ENCODE measurements at places on chromosomes 6 and 20. TPM values are rescaled to one million over a fixed set of nuclear protein-coding genes. Genes with fewer than 3 reads are reported as not detected.

The SLC22A1 gene
- not detected for polyA plus RNA-seq

The MOG gene
- polyA plus RNA-seq = 223 TPM

The MBOAT1 gene
- 2.5 TPM for polyA plus RNA-seq

The TP53INP2 gene
- 53.8 TPM for polyA plus RNA-seq

The ADAM33 gene
- 18.9 TPM for polyA plus RNA-seq

The BTNL2 gene
- polyA plus RNA-seq = 2.3 TPM

The DPPA5 gene
- not detected for polyA plus RNA-seq

GRCh38 chr6:154165478-154165877, 126.4 kb downstream of the OPRM1 start:
- DNase-seq = no peak

DNA sequence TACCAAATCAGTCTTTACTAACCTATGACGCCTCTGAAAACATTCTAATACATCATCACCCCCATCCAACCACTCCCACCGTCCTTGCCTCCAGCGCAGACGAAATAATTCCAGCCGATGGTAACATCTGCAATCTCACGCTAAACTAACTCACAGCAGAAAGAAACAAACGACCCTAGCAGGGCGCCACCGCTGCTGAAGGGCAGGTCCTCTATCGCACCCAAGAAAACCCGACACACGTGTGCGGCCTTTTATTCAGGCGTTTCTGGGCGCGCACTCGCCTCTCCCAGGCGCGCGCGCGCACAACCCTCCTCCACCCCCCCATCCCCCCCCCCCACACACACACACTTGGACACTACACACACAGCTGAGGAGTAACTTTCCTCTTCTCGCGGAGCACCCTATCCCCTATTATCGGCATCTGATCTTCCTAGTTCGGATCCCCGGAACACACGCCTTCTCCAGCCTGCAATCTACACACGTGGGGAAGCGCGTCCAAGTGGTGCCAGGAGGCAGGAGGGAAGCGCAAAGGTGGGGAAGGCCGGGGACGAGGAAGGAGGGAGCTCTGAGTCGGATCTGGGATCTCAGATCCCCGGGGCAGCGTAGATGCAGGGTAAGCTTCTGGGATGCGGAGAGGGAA, 1.4 kb downstream of the GFOD1 start:
- peak; percentile 88 for DNase-seq

- DNase-seq = no peak
Measured at GRCh38 chr6:103819509-103819908, 1040.2 kb downstream of the HACE1 start.

DNA sequence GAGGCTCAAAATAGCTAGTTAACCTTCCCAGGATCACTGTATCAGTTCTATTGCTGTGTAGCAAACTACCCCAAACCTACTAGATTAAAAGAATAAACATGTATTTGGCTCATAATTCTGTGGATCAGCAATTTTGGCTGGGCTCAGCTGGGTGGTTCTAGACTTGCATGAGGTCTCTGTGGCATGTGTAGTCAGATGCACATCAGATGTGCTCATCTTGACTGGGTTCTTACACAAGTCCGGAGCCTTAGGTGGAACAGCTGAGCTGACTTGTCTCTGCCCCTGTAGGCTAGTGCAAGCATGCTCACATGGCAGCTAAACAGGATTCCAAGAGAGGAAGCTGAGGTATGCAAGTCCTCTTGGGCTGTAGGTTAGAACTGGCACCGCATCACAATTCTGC, 173.2 kb upstream of the PRND start:
- DNase-seq = no peak

- DNase-seq = no peak
Measured at GRCh38 chr6:150153905-150154492, 11.2 kb downstream of the PPP1R14C start.

DNA sequence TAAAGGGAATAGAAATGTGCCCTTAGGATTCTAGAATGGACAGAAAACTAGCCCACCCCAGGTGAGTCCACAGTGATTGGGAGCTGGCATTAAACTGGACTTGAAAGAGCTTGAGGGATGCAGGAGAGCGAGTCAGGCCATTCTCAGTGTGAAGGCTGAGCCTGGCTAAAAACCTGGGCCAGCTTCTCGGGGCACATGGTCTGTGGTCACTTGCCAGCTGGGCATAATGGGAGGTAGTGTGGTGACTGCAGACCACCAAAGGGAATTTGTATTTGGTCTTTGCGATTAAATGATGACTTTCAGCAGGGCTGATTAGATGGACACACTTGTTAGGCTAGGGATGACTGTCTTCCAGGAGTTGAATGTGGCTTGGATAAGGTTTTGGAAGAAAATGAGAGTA, 71.3 kb downstream of the TULP4 start:
- no peak for DNase-seq

DNA sequence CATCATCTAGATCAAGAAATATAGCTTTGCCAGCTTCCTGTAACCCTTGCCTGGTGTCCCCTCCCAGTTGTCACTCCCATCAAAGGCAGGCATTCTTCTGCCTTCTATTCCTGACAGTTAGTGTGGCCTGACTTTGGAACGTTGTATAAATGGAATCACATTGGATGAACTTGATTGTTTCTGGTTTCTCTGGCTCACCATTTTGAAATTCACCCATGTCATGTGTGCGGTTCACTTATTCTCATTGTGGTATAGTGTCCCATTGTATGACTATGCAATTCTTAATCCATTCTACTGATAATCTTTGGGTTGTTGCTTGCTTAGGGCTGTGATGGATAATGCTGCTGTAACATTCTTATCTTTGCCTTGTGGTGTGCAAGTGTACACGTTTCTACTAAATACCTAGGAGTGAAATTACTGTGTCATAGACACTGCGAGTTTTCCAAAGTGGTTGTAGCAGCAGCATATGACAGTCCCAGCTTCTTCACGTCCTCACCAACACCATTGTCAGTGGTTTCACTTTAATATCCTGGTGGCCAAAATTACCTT, 73.2 kb downstream of the VEGFA start:
- DNase-seq = no peak

DNA sequence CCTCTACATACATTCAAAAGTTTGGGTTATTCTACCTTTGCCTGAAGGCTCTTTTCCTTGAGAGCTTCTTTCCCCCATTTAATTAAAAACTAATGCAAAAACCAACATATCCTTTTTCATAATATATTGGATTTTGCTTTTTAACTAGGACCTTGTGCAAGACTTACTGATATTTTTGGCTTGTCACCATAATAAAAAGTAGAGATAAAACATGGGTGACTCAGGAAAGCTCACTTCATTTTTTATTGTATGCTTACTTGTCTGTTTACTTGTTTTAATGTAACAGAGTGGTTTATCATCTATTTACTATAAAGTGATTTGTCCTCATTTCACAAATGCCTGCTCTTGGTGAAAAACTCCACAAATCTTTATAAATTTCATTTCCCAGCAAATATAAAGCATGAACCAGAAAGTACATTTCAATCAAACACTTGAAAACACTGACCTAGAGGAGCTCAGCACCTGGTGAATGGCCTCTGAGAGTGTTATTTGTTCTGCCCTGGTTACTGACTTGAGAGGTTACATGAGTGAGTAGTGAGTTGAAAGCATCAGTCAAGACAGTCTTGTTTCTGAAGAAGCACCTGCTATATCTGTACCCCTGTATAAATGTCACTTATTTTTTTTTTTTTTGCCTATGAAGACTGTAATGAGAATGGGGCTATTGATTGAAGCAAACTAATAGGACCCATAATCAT, 20.8 kb downstream of the ADGRG6 start:
- DNase-seq = no peak

DNA sequence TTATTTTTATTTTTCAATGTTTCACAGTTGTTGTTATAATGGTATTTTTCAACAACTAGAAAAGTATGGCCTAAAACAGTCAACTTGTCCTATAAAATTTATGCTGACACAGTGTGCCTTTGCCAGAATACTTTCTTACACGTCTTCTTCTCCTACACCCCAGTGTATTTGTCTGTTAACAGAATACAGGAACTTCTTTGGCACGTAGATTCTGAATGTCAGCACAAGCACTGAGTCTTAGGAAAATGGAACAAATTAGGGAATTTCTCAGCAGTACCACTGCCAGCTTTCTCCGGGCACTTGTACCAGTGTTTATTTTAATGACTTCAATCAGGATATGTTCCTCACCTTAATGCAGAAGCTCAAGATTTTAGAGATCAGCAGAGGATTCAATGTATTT, 26.7 kb upstream of the AKIRIN2 start:
- no peak for DNase-seq

GRCh38 chr6:40210628-40211056, 276.4 kb upstream of the MOCS1 start:
- peak; percentile 43 for DNase-seq

DNA sequence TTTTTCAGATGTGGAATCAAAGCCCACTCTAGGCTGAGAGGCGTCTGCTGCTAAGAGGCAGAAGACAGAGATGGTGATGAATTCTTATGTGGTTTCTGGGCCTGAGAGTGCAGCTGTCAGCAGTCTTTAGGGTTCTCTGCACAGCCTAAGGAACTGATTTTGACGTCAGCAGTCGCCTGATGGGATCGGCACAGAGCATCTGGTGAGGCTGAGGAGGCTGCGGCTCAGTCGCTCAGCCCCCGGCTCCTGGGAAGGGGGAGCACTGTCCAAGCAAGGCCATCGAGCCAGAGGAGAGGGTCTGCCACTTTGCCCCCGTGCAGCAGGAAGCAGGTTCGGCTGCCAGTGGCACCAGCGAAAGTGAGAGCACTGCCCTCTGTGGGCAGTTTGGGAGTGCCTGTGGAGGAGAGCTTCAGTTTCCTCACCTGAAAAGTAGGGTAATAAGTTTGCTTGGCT, 92.5 kb downstream of the TCP11 start:
- peak; percentile 93 for DNase-seq

DNA sequence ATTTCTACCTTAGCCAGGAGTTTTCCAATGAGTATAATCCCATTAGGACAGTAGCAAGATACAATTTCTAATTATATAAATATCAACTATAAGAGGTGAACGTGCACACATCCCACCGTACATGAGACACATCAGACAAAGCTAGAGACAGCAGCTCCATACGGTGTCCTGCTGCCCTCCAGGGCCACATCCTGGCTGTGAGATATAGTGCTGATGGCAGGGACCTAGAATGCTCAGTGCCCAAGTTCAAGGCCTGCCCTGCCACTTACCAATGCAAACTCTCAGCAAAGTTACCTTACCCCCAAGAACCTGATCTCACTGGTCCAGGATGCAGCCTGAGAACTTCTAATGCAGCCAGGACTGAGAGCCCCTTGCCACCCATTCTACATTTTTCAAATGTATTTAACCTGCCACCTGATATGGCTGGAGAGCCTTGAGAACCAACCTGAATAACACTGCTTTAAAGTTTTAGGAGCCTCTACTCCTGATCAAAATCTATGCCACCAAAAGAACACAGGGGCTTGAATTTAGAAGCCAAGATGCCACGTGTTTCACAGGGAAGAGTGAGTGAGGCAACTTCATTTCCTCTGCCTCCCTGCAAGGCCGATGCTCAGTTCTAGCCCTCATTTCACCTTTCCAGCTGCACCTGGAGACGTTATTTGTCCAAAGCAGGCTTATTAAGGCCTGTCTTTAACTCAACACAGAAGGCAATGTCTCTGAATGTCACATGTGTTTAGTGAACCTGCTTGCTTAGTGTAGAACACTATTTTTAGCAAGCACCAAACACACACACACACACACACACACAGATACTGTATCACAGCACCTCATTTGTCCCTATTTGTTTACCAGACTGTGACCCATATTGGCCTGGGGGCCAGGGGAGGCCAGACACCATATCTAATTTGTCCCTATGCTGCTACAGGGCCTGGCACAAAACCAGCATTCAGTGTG, 6.1 kb downstream of the NFATC2 start:
- DNase-seq = no peak

GRCh38 chr6:106963544-106963943, 11.0 kb downstream of the CD24 start:
- DNase-seq = no peak

DNA sequence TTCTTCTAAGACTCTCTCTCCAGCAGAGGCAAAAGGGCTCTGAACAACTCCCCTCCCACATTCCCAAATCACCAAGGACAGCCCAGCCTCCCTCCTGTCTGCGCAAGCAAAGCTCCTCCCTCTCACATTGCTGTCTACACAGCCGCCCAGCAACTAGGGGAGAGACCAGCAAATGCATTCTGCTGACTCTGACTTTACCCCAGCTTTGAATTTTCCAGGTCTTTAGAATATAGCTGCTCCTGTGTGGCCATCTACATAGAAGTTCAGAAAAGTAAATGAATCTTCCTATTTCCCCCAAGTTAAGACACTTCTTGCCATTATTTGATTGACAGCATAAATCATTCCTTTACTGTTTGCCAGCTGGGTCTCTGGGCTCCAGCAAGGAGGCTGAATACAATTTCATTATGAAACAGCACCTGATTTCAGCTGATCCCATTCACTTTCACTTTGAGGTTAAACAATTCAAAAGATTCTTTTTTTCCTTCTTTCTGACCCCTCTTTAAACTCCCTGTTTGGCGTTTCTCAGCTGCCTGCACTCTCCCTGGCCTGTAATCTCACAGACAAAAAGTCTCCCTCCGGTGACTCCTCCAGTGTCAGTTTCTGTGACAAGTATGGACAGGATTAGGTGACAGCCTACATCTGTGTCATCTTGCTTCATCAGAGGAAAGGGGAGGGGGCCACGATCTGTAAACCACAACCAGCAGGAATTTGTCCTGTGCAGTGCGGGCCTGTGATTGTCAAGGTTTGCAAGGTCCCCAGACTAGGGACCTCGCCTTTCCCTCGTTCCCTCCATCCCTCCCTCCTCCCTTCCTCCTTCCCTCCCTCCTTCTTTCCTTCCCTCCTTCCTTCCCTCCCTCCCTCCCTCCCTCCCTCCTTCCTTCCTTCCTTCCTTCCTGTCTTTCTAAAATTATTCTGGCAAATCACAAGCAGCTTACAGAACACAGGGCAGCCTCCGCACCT, 205.6 kb upstream of the RIN2 start:
- DNase-seq = no peak

GRCh38 chr20:34543463-34544056, 15.0 kb upstream of the MAP1LC3A start:
- DNase-seq = no peak

DNA sequence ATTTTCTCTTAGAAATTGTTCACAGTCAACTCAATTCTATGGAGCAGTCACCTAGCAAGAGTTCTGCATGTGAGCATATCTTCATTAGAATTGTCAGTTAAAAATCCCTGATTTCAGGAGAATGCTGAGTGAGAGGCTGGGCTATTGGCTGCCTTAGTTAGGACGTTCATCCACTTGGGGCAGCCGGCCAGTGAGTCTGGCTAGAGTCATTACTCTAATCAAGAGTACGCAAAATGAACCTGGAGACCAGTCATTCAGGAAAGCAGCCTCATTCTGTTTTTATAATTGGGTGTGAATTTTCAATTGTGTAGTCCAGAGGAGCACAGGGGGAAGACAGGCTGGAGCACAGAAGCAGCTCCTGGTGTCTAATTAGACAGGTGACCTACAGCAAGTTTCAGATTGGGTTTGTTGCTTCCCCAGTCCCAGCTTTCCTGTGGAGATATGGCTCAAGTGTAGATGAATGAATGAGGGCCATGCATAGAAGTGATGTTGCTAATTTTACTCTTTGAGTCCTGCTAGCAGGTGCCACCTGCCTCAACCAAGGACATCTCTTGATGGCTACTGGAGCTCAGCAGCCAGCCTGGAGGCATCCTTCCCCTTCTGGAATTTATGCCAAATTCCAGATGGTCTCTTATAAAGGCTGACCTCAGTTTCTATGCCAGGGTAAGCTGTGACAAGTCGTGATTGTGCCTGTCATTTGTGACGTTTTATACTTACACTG, 265.7 kb downstream of the NKAIN2 start:
- no peak for DNase-seq

GRCh38 chr20:48544402-48545339, 283.1 kb downstream of the PREX1 start:
- DNase-seq = peak; percentile 47

Data from spinal cord (tissue), 10 donors.